Anterior cingulate cortex (tissue), 58 donors: ENCODE measurements at places on chromosomes 3 and 15.

DNA sequence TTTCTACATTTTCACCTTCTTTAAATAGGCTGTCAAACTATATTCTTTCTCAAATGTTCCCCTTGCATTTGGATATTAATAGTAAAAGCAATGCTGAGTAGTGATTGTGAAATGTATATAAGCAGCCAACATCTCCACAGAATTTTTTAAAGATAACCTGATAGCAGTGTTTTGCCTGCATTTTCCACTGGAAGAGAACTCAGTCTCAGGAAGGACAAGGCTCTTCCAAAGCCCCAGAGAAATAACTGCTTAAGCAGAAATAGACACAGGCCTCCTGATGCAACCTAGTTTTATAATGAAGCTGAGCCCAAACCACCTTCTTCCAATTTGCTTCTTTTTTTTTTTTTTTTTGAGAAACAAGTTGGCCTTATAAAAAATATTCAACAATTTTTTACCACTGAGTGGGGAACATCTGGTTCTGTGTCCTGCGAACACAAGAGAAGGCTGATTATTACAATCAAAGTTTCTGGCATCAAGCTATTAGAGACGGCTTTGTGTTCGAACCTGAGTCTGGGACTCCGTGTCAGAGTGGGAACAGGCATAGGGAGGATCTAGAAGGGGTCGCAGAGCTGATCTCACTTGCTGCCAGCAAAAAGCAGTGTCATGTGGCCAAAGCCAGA lies 332.5 kb upstream of the TBL1XR1 start:
- DNase-seq, result no peak

DNA sequence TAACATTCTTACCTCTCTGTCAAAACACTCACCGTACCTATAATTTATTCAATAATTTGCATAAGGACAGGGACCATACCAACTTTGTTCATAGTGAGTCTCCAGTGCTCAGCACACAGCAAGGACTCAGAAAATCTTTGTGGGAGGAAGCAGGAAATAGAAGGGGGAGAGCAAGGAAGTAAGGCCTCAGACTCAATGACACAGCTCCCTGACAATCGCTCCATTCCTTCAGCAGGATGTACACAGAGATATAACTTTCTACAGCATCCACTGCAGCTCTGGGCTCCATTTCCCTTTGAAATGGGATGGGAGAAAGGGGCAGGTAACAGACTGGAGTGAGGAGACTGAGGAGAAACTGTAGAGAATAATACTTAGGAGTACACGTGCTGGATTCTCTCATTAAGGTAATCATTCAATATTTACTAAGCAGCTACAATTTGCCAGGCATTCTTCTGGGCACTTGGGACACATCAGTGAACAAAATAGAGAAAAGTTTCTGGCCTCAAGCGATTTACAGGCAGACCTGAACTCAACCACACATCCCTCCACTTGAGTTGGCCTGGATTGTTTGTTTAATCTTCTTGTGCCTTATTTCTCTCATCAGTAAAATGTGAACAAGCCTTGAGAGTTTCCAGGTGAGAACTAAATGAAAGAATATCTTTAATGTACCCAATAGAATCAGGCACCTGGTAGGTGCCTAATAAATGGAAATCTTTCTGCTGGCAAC lies 330.3 kb upstream of the THBS1 start:
- no peak for DNase-seq

- DNase-seq, result no peak
Observed at GRCh38 chr15:64152507-64153387, 1.2 kb downstream of the SNX22 start.

GRCh38 chr3:169083163-169083562 lies 580.3 kb downstream of the MECOM start:
- no peak for DNase-seq

DNA sequence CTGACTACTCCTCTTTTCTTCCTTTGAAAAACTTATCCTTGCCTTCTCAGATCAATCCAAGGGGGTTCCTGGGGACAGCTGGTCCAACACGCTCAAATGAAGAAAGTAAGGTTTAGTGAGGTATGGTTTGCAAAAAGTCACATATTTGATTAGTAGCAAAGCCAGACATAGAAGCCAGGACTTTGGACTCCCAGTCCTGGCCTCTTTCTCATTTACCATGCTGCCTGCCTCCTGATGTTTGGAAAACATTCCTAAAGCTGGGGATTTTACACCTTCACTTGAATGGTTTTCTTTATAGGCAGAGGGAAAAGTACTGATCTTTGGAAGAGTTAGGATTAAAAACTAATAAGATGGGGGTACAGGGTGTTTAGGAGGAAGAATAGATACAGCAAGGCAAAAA lies 14.6 kb downstream of the POPDC2 start:
- DNase-seq, result no peak

DNA sequence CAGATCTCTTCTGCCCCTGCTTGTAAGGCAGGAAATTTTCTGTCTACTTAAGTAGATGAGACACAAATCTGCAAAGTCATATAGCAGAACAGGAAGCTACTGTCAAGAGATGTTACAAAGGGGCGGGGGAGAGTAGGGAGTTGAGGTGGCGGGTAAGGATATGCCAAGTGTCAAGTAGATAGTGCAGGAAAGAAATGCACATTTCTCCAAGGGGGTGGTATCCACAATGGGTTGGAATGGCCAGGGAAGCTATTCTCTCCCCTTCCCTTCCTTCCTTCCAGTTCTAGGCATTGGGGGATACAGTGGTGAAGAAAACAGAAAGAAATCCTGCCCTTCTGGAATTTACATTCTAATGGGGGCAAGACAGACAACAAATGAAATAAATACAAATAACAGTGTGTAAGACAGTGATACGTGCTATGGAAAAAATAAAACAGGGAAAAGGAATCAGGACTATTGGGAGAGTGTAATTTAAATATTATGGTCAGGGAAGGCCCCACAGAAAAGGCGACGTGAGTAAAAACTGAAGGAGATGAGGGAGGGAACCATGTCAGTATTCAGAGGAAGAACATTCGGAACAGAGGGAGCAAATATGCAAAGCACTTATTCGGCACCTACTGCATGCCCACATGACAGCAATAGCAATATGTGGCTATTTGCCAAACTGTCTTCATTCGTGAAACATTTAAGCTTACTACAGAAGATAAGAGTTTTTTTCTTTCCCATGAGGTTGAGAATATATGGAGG lies 42.8 kb upstream of the RNU6-1 start:
- DNase-seq, result no peak

- DNase-seq, result no peak
Observed at GRCh38 chr3:172607305-172608121, 84.3 kb upstream of the TNFSF10 start.

DNA sequence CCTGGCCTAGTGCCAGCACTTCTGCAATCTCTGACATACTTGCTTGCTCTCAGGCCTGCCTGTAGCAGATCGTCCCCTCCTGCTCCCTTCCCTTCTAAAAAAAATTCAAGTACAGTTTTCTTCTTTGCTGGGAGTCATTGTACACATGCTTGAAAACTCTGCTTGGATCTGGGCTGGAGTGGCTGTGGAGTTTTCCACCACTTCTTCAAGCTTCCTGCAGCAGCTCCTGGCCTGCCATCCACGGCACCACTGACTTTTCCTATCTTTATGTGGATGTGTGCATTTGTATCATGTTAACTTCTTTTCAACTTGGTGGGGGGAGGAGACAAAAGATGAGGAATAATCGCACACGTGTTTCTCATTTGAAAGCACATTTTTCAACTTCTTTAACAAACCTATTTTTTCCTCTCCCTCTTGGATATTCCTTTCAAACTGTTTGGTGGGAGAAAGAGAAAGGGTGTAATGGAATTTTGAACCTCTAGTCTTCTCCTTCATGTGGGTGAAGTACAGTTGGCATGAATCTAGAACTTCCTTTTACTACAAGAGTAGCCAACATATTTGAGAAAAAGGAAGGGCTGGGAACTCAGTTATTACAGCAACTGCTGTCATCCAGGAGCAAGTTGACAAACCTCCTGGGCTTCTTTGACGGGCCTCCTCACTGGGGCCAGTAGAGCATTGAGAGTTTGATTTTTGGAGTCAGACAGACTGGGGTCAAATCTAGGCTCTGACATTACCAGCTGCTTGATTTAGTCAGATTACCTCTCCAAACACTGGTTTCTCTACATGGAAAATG lies 61.2 kb upstream of the LRTM1 start:
- no peak for DNase-seq

DNA sequence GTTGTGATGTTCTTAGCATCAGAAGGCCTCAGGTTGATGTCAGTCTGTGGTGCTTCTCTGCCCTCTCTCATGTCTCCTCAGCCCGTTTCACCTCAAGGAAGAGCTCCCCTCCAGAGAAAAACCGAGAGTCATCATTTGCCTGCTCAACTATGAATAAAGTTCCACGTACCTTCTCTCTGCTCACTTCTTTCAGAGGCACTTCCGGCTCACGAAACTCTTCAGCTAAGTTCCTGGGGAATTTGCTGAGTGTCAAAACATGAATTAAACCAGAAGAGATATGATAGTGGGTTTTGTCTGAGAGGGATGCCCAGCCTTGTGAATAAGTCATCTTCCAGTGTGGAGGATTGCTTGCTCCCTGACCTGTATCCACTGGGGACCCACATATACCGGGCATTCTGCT lies 37.7 kb downstream of the CCR4 start:
- DNase-seq, result no peak

- no peak for DNase-seq
Observed at GRCh38 chr3:4866866-4867265, 112.4 kb upstream of the BHLHE40 start.

DNA sequence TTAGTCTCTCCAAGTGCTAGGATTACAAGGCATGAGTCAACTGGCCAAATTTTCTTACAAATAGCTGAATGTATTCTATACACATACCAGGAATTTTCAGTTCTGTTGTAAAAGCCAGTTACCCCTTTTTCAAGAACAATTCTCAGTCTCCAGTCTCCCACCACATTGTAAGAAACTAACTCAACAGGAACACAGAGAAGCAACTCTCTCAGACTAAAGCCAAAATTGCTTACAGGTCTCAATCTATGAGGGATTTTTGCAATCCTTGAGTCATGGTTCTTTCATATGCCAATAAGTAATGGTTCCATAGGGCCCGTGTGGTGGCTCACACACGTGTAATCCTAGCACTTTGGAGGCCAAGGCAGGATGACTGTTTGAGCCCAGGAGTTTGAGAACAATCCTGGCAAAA lies 8.5 kb downstream of the IP6K2 start:
- DNase-seq, result no peak

DNA sequence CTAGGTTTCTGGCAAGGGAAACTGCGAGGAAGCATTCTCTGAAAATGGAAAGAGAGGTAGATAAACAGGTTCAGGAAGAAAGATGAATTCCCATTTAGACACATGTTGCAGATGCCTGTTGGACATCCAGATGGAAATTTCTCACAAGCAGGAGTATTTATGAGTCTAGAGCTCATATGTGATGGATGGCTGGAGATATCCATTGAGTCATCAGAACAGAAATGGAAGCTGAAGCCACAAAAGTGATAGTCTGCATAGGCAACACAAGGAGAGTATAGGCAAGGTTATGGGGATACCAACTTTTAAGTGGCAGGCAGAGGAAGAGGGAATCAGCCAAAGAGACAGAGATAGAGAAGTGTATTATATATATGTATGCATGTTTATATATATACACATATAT lies 6.3 kb upstream of the RAMAC start:
- DNase-seq, result no peak

GRCh38 chr3:142628801-142629200 lies 32.6 kb downstream of the PLS1 start:
- no peak for DNase-seq

- no peak for DNase-seq
Observed at GRCh38 chr15:90259524-90259923, 5.9 kb upstream of the NGRN start.

DNA sequence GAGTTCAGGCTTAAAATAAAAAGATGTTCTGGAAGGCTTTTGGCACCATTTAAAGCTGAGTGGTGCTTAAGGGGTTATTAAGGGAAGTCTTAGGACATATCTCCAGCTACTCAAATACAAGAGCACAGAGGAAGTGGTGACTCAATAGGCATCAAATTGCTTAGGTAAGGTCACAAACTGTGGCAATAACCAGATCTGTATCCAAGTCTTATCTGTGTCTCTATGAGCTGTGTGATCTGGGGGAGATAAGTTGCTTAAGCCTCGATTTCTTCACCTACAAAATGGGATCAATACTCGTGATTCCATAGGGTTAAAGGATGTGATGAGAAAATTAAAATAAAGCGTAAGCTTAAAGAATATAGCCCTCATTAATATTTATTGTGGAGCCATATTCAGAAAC lies 7.6 kb downstream of the HDC start:
- no peak for DNase-seq

DNA sequence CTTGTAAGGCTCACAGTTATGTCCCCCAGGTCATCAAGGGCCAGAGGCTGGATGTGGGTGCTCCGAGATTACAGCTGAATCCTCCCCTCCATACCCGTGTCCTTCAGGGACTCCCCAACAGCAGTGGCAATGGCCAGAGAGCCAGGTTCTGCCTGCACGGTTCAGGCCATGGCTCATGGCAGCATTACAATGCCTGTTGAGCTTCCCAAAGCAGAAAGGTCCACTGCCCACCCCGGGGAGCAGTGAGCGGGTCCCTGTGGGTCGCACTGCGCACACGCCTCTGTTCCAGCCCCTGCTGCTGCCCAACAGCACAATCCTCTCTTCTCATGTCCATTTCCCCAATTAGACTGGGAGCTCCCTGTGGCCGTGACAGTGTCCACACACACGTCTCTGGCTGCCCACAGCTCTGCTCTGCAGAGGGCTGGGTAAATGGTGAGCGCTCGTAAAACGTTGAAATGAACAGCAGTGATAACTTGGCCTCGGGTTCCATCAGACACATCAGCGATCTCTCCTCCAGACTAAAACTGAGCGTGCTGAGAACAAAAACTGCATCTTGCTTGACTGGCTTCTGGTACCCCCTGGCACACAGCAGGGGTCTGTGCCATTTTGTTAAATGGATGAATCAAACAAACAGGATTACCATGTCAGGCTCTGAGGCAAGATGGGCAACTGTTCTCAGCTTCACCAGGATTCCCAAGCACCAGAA lies 80.4 kb downstream of the VGLL4 start:
- no peak for DNase-seq

DNA sequence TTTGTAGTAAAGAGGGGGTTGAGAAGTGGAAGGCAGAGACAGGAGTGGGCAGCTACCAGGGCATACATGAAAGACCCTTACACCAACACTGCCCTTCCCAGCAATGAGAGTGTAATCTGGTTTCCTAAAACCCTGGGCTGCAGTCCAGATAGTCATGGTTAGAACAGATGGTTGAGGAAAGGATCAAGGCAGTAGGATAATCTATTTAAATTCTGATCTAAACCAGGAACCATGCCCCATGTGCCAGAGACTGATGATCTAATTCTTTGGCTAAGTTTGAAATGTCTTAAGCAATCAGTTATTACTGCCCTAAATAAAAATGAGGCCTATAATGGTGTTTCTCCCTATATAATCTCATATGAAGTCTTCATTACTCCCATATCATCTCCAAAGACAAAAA lies 59.6 kb downstream of the PRTG start:
- no peak for DNase-seq

DNA sequence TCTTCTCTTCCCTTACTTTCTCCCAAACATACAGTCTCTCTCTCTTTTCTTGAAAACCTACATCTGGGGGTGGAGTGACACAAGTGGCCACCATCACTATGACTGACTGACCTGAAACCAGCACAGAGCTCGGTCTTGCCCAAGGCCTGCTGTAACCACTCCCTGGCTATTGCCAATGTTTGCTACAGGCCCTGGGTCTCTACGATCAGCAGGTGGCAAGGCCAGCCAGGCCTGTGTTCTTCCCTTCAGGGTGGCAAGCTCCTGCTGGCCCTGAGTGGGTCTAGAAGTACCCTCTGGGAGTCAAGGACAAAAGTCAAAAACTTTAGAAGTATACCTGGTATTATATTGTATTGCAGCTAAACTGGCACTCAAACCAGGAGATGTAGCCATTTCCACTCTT lies 140.9 kb upstream of the TGFBR2 start:
- no peak for DNase-seq

- no peak for DNase-seq
Observed at GRCh38 chr15:56356616-56357015, 8.6 kb upstream of the TEX9 start.
